Effector memory CD4-positive, alpha-beta T cell (primary cell): ENCODE measurements at places on chromosomes 6 and 20.

- DNase-seq = no peak
Observed at GRCh38 chr6:134936931-134937330, 13.0 kb downstream of the ALDH8A1 start.

GRCh38 chr6:123904228-123904627 lies 100.6 kb downstream of the NKAIN2 start:
- DNase-seq = no peak

- DNase-seq = no peak
Observed at GRCh38 chr20:58752565-58752964, 60.0 kb downstream of the NPEPL1 start.

DNA sequence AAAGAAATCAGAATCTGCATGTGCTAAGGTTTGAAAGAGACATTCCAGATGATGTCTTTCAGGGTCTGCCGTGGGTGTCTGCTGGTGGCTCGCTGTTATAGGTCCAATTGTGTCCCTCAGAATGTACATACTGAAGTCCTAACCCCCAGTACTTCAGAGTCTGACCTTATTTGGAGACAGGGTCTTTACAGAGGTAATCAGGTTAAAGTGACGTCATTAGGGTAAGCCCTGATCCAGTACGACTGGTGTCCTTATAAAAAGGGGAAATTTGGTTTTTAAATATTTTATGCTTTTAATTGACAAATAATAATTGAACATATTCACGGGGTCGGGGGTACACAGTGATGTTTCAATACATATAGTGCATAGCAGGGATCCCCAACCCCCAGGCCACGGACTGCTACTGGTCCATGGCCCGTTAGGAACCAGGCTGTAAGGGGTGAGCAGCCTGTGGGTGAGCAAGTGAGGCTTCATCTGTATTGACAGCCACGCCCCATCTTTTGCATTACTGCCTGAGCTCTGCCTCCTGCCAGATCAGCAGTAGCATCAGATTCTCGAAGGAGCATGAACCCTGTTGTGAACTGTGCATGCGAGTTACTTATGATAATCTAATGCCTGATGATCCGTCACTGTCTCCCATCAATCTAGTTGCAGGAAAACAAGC lies 33.2 kb upstream of the SLC22A23 start:
- DNase-seq = no peak

GRCh38 chr6:1558388-1558787 lies 51.3 kb upstream of the FOXC1 start:
- no peak for DNase-seq

- DNase-seq = no peak
Observed at GRCh38 chr6:39524007-39524406, 201.2 kb downstream of the KIF6 start.

GRCh38 chr6:33313709-33314514 lies at the start of gene TAPBP:
TSS of gene TAPBP (minus strand) at chr6:33314078. CDS start at chr6:33314041, 37 bp downstream.
- DNase-seq = peak; percentile 86

- no peak for DNase-seq
Observed at GRCh38 chr20:62959101-62959971, 6.8 kb downstream of the SLC17A9 start.

GRCh38 chr6:158328952-158329351 lies 16.7 kb downstream of the TULP4 start:
- no peak for DNase-seq

- no peak for DNase-seq
Observed at GRCh38 chr6:40721271-40721952, 134.2 kb upstream of the LRFN2 start.

GRCh38 chr6:151493804-151494234 lies at the start of gene CCDC170:
TSS of gene CCDC170 (plus strand) at chr6:151494017. CDS start at chr6:151494129, 112 bp downstream.
- DNase-seq = no peak

DNA sequence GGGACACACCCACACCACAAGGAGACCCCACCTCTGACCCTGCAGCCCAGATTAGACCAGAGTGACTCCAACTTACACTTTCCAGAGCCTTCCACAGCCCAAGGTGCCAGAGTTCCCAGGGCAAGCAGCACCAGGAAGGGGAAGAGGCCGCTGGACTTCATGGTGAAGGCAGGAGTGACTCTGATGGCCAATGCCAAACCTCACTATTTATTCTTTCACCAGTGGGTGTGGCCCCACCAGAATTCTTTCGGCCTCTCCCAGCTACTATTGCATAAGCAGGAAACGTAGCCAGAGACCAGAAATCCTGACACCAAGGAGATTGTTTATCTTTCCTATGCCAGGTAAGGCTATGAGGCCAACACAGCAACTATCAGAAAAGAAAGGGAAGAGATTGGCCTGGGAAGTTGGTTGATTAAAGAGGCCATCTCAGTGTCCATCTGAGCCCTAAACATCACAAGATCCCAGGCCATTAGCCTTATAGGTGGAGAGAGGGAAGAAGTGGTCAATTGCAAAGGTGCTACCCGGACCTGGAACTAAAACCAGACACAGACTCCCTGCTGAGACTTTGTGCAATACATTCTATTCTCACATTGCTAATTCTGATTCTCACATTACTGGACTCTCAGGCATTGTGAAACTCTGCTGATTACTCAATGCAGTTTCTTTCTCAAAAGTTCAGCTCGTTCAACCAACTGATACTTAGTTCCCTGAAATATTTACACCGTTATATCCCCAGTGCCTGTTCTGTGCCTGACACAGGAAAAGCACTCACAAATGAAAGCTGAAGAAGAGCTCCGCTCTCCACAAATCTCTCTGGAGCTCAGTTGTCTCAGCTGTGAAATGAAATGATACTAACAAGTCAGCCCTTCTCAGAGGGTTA lies at the start of gene SLPI:
Gene SLPI, minus strand, starts transcription at position 182 of the 880 bp plus-strand sequence. Its CDS starts 21 bp downstream, at position 161.
- no peak for DNase-seq
